Activated CD4-positive, alpha-beta T cell treated with anti-CD3 and anti-CD28 coated beads for 36 hours (primary cell): ENCODE measurements at places on chromosomes 16 and 17. TPM values are rescaled to one million over a fixed set of nuclear protein-coding genes. Genes with fewer than 3 reads are reported as not detected.

Gene CACNG3
- total RNA-seq = not detected

Gene CLCN7
- total RNA-seq = 29.9 TPM

Gene RCVRN
- total RNA-seq = not detected

Gene PFN1
- total RNA-seq = 1,809 TPM

Gene C1QTNF8
- not detected for total RNA-seq

Gene EFTUD2
- 203 TPM for total RNA-seq

Gene KRT36
- not detected for total RNA-seq

Gene STX1B
- 1.5 TPM for total RNA-seq

Gene MRPL45
- total RNA-seq = 57.4 TPM

Gene SLC16A6
- total RNA-seq = 2.9 TPM

Gene CSNK2A2
- 92.2 TPM for total RNA-seq

Gene ANKS4B
- not detected for total RNA-seq

Gene DPEP3
- 0.11 TPM for total RNA-seq

Gene ZFP1
- 17.3 TPM for total RNA-seq

Gene GUCY2D
- total RNA-seq = not detected

Gene DOC2B
- total RNA-seq = 0.27 TPM

Gene LRRC75A
- 1.2 TPM for total RNA-seq

Gene CACNA1H
- 0.86 TPM for total RNA-seq

Gene TMEM219
- total RNA-seq = 34.6 TPM

Gene TPSD1
- not detected for total RNA-seq

Gene SLFN12L
- total RNA-seq = 23.3 TPM

Gene FAM83G
- total RNA-seq = 11.1 TPM

Gene CDC42EP4
- total RNA-seq = 0.87 TPM

Gene KRT17
- not detected for total RNA-seq

Gene PLEKHH3
- 0.73 TPM for total RNA-seq
